ENCODE measurements at places on chromosomes 7 and 10. TPM values are rescaled to one million over a fixed set of nuclear protein-coding genes. Genes with fewer than 3 reads are reported as not detected.

PPP1R17 gene
- not detected for total RNA-seq

TSPAN12 gene
- 22.0 TPM for total RNA-seq

VENTX gene
- 0.15 TPM for total RNA-seq

CALCR gene
- total RNA-seq, result not detected

ZSCAN21 gene
- 6.2 TPM for total RNA-seq

TBX20 gene
- total RNA-seq, result not detected

DNMBP gene
- 53.5 TPM for total RNA-seq

GPR37 gene
- total RNA-seq, result 0.64 TPM

- no peaks in the 10 kb centered on the region for H3K36me3 ChIP-seq
- H3K27me3 ChIP-seq, result no peaks in the 10 kb centered on the region
- no peak overlapping the region for H3K4me3 ChIP-seq
- no peak overlapping the region for H3K27ac ChIP-seq
- no peak for DNase-seq
These were observed 178.2 kb upstream of the NAMPT start for GRCh38 chr7:106462914-106463482.

- H3K27ac ChIP-seq, result no peak overlapping the region
- peaks cover 12% of the 10 kb centered on the region for H3K4me1 ChIP-seq
- H3K36me3 ChIP-seq, result no peaks in the 10 kb centered on the region
- H3K27me3 ChIP-seq, result no peaks in the 10 kb centered on the region
- H3K4me3 ChIP-seq, result no peak overlapping the region
These were observed 54.6 kb downstream of the TMEM209 start for GRCh38 chr7:130150587-130150986.

DNA sequence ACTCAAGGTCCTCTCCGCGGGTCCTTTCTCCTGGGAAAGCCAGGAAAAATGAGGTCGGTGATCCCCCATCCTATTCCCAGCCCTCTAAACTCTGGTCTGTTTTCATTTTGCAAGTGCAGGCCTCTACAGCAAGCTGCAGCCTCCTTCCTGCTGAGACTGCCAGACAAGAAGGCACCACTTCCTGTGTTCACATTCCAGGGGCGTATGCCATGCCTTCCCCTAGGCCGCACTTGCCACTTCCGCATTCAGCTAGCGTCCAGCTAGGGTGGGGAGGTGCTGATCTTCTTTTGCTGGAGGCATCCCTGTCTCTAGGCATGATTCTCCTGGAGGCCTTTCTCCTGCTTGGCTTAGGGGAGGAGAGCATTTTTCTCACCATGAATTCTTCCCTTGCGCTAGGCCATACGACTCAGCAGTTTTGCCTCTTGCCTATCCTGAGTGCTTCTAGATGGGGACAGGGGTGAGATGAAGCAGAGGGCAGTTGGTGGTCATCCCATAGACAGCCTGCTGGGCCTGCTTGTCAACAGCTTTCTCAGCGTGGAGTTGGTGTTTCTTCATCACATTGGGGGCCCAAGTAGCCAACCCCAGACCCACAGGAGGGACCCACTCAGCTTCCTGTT lies 328.9 kb downstream of the RPS24 start:
- H3K27me3 ChIP-seq, result no peaks in the 10 kb centered on the region
- H3K4me3 ChIP-seq, result no peak overlapping the region
- no peaks in the 10 kb centered on the region for H3K36me3 ChIP-seq

DNA sequence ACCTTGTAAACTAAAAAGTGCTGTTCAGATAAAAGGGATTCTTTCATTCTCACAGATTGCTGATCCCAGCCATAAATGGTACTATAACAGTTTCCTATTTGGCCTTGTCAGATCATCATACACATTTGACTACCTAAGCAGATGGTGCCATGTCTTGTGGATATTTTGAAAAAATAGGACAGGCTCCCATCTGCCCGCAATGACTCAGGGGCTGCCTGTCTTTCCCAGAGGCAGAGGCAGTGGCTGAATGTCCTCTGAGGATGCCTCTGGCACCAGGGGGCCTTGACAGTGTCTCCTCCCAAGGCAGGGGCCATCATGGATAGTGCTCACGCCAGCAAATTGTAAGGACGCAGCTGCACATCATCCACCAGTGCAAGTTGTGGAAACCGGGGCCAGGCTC lies 323.0 kb upstream of the PODXL start:
- no peaks in the 10 kb centered on the region for H3K36me3 ChIP-seq
- no peak overlapping the region for H3K27ac ChIP-seq
- no peaks in the 10 kb centered on the region for H3K27me3 ChIP-seq
- no peaks in the 10 kb centered on the region for H3K4me1 ChIP-seq
- H3K4me3 ChIP-seq, result no peak overlapping the region
- no peak for DNase-seq

DNA sequence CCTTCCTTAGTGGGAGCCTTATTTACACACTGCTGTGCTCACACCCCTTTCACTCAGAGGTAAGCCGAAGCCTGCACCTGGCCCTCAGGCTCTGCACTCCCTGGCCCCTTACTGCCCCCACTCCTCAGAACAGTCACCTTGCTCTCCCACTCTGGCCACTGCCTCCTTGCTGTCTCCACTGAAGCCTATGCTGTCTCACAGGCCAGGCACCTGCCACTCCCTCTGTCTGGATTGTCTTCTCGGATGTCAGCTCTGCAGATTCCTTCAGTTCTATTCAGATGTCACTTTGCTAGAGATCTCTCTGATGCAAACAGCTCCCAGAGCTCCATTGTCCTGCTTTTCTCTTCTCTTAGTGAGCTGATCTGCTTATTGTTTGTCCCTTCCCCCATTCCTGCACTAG lies 390.7 kb downstream of the DPP6 start:
- no peak overlapping the region for H3K27ac ChIP-seq
- H3K36me3 ChIP-seq, result no peaks in the 10 kb centered on the region
- no peaks in the 10 kb centered on the region for H3K27me3 ChIP-seq
- DNase-seq, result no peak
- no peak overlapping the region for H3K4me3 ChIP-seq

- H3K4me1 ChIP-seq, result no peaks in the 10 kb centered on the region
- no peak overlapping the region for H3K4me3 ChIP-seq
- H3K27me3 ChIP-seq, result no peaks in the 10 kb centered on the region
- no peak for DNase-seq
These were observed 108.0 kb downstream of the SND1 start for GRCh38 chr7:127759945-127760421.

- peak overlapping the region; percentile 60 for H3K27ac ChIP-seq
- no peaks in the 10 kb centered on the region for H3K36me3 ChIP-seq
- H3K4me1 ChIP-seq, result peaks cover 19% of the 10 kb centered on the region
- peak; percentile 89 for DNase-seq
- no peaks in the 10 kb centered on the region for H3K27me3 ChIP-seq
These were observed 34.1 kb downstream of the KCNMA1 start for GRCh38 chr10:77603534-77603927.

DNA sequence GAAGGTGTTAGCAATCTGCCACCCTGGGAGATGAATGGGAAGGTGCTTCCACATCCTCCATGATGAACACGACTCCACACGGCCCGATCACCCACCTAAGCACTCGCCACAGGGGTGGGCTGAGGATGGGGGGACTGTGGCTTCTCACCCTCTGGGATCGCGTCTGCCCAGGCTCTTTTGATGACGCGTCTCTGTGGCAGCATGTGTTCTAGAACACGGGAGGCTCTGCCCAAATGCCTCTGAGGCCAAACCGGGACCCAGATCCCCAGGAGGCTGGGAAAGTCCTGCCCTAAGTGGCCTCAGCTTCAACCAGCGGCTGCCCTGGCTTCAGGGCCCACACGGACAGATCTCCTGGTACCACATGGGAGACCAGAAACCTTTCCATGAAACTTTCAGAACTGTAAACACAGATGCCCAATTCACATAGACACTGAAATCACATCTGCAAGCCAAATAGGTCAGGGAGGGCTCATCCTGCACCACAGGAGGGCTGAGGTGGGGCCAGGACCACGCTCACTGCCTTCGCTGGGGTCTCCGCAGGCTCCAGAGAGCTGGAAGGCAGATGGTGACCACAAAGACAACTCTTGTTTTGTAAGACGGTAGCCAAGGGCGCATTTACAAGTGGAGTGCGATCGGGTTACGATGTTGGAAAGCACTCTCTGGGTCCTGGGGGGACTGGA lies 200.6 kb downstream of the PTPRN2 start:
- no peaks in the 10 kb centered on the region for H3K36me3 ChIP-seq
- H3K27me3 ChIP-seq, result no peaks in the 10 kb centered on the region
- no peak overlapping the region for H3K4me3 ChIP-seq
- no peak for DNase-seq
- H3K4me1 ChIP-seq, result no peaks in the 10 kb centered on the region
- no peak overlapping the region for H3K27ac ChIP-seq

GRCh38 chr10:8105932-8106331 lies 51.4 kb downstream of the GATA3 start:
- no peaks in the 10 kb centered on the region for H3K27me3 ChIP-seq
- DNase-seq, result no peak
- H3K4me1 ChIP-seq, result no peaks in the 10 kb centered on the region

DNA sequence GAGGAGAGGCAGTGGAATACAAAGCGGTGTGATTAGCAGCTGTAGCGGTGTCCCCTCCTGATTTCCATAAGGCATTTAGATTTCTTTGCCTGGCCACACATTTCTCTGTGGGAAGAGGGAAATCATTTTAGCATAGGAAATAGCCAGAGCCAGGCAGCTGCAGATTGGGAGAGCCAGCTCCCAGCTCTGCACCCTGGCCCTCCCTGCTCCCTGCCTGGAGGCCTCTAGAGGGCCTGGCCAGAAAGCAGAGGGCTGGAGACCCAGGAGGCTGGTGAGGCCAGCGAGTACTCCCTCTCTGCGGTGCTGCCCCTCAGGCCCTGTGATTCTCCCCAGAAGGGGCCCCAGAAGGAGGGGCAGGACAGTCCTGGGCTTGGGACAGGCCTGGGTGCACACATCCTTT lies 85.7 kb downstream of the C10orf105 start:
- no peak for DNase-seq
- peaks cover 6% of the 10 kb centered on the region for H3K4me1 ChIP-seq
- no peaks in the 10 kb centered on the region for H3K36me3 ChIP-seq
- no peak overlapping the region for H3K27ac ChIP-seq

GRCh38 chr7:101891936-101892640 lies 74.7 kb downstream of the CUX1 start:
- no peaks in the 10 kb centered on the region for H3K27me3 ChIP-seq
- no peaks in the 10 kb centered on the region for H3K4me1 ChIP-seq
- no peaks in the 10 kb centered on the region for H3K36me3 ChIP-seq
- H3K4me3 ChIP-seq, result no peak overlapping the region
- H3K27ac ChIP-seq, result no peak overlapping the region

GRCh38 chr10:131700506-131700905 lies 200.3 kb upstream of the PPP2R2D start:
- no peaks in the 10 kb centered on the region for H3K36me3 ChIP-seq
- DNase-seq, result no peak
- H3K27me3 ChIP-seq, result no peaks in the 10 kb centered on the region
- no peaks in the 10 kb centered on the region for H3K4me1 ChIP-seq
- no peak overlapping the region for H3K27ac ChIP-seq

DNA sequence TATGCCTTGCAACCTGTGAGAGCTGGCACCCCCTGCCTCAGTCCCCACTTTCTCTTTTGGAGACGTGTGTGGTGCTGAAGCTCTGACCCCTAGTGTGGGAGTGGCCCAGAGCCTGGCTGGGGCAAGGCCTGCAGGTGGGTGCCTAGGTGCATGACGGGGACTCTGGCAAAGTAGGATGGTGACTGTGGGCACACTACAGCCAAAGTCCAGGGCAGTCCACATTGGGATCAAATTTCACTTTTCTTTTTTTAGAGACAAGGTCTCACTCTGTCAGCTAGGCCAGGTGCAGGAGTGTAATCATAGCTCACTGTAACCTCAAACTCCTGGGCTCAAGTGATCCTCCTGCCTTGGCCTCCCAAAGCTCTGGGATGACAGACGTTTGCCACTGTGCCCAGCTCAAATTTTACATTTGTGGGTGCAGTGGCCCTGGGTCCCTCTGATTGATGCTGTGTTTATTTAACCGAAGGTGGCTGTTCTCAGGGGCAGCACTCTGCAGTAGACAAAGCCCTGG lies 52.3 kb downstream of the NEURL1 start:
- H3K27ac ChIP-seq, result peak overlapping the region; percentile 17
- H3K27me3 ChIP-seq, result no peaks in the 10 kb centered on the region
- DNase-seq, result no peak
- H3K4me1 ChIP-seq, result peaks cover 10% of the 10 kb centered on the region
- no peak overlapping the region for H3K4me3 ChIP-seq

GRCh38 chr10:77333610-77334340 lies 303.8 kb downstream of the KCNMA1 start:
- H3K27ac ChIP-seq, result no peak overlapping the region
- no peaks in the 10 kb centered on the region for H3K36me3 ChIP-seq

DNA sequence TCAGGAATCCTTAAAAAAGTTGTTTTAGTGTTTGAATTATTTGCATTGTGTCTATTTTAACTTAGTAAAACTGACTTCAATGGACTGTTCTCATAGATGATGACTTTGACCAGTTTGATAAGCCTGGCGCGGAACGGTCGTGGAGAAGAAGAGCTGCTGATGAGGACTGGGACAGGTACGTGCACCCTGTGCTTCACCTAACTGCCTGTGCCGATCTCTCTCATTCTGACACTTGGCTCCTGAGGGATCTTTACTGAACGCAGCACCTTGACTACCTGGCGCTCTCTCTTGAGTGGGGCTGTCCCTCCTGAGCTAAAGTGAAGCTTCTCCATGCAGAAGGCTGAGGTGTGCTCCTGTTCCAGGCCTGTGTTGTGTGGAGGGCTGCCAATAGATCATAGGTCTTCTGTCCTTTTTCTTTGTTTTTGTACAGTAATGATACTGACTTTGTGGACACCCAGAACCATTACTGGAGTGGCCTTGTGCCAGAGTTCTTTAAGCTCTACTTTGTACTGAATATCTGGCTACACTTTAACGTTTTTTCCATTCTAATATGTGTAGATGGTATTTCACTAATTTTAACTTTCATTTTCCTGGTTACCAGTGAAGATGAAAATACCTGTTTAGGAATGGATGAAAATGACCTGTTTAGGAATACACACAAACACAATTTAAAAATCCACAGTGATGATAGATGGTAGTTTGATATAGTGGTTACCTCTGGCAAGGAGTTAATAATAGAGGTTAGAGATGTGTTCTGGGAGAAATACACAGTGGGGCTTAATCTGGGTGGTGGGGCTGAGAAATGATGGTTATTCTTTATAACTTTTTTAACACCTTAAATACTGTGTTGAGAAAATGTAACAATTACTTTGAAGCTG lies 20.9 kb downstream of the RBM33 start:
- no peak for DNase-seq
- H3K4me3 ChIP-seq, result no peak overlapping the region
- H3K27me3 ChIP-seq, result no peaks in the 10 kb centered on the region
- H3K27ac ChIP-seq, result no peak overlapping the region
- no peaks in the 10 kb centered on the region for H3K36me3 ChIP-seq

DNA sequence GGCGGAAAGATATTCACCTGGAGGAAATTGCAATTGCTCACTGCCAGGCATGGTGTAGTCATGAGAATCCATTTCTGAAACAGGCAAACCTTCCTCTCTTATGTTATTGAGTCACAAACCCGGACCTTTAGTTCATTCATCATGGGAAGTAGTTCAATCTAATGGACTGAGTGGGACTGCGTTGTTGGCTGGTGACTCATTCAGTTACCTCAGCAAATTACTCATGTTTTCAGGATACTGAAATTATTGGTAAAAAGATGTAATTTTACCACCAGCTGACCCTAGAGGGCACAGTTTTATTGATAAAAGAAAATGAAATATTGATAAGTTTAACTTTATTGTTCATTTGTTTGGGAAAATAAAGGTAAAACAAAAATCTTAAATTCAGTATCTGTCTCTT lies 1194.4 kb upstream of the SORCS1 start:
- H3K4me3 ChIP-seq, result no peak overlapping the region
- DNase-seq, result no peak
- H3K36me3 ChIP-seq, result no peaks in the 10 kb centered on the region
- no peak overlapping the region for H3K27ac ChIP-seq

Data from colonic mucosa (tissue), 4 donors.